Omental fat pad (tissue), 4 donors: ENCODE measurements at places on chromosomes 12 and 14. TPM values are rescaled to one million over a fixed set of nuclear protein-coding genes. Genes with fewer than 3 reads are reported as not detected.

DNA sequence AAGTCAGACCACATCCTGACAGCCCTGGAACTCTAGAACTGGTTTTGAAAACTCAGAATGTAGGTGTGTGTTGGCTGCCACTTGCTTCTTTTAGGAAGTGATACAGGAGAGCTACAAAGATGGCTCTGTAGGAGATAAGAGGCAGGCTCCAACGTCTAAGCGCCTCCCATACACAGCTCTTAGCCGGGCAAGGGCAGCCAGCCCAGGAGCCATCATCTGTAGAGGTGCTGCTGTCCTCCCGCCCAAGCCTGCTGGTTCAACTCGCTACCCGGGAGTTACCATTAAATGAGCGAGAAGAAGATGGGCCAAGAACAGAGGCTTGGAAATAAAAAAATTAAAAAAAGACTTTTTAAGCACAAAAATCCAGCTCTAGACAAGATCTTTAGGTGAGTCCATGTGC, 61.2 kb upstream of the DIO3 start:
- no peak for DNase-seq

- DNase-seq = no peak
Measured at GRCh38 chr12:41653386-41654326, 465.5 kb downstream of the PDZRN4 start.

The OR6C76 gene
- total RNA-seq = not detected

The IRAK3 gene
- total RNA-seq = 63.6 TPM

The LRRK2 gene
- 55.6 TPM for total RNA-seq

The TIMELESS gene
- 4.8 TPM for total RNA-seq

GRCh38 chr12:45598761-45599160, 130.7 kb upstream of the ARID2 start:
- DNase-seq = no peak

DNA sequence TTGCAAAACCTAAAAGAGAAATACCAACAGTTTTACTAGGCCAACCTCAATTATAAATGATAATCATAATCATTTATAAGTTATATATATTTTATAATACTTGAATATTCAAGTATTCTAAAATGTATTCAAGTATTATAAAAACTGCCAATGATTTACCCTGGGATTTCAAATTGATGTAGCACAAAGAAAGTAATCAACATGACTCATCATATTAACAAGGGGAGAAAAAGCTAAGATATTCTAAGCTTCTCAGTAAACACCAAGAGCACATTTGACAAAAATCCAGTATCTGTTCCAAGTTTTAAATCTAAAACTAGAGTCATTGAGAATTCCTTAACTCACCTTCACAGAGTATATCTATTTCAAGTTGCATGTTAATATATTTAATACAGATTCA, 56.1 kb downstream of the CAPZA3 start:
- no peak for DNase-seq

The TAMALIN gene
- total RNA-seq = 67.9 TPM

The KERA gene
- total RNA-seq = not detected

The IGF1 gene
- 165 TPM for total RNA-seq

DNA sequence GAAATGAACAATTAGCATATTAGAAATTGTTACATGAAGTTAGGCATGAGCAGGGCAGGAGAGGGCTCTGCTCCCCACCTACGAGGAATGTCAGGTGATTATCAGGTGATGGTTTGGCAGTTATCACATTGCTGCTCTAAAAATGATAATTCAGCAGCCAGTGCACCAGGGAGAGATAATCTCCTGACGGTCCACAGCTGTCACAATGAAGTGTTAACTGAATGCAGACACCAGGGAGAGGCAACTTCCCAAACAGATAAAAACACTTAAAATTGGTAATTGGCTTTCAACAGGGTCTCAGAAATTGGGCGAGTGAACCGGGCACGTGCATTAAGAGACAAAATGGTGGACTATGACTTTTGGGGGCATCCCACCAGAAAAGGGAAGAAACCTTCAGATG, 176.0 kb downstream of the GRIP1 start:
- no peak for DNase-seq

GRCh38 chr12:93226361-93226760, 151.4 kb upstream of the NUDT4 start:
- no peak for DNase-seq

The GLS2 gene
- total RNA-seq = not detected

The LRTM2 gene
- not detected for total RNA-seq

The ACOT6 gene
- 0.63 TPM for total RNA-seq

DNA sequence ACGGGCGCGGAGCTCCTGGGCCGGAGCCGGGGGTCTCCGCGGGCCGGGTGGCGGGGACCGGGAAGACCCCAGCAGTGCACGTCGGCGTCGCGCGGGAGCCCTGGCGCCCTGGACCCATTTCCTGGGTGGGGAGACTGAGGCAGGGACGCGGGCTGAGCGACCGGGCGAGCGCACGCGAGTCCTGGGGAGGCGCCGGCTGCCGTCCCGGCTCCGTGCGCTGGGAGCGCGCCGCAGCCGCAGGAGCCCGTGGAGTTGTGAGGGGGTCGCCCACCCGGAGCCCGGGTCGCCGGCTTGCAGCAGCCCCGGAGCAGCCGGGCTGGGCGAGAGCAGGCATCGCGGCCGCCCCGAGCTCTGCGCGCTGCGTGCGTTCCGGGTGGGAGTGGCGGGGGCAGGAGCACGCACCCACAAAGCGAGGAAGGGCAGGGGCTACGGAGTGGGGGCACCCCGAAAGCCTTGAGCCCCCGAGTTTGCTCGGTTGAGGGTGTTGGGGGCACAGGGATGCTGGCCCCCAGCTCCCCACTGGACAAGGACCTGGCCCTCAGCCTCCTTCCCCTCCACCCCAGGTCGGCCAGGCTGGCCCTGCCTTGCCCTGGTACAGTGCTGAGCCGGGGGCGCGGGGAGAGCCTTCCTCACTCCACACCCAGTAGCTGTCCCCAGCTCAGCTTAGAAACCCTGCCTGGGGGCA, 620 bp downstream of the MMP17 start:
- DNase-seq = no peak
